A549 treated with dexamethasone at 1 μM for 4 hours (cell line): ENCODE measurements at places on chromosomes 2 and 18. TPM values are rescaled to one million over a fixed set of nuclear protein-coding genes. Genes with fewer than 3 reads are reported as not detected.

CACNB4 gene
- 0.14 to 0.36 TPM (median 0.19 TPM) in 5 replicates for total RNA-seq

QPCT gene
- 20.1 to 22.8 TPM (median 21.9 TPM) in 5 replicates for total RNA-seq

GALR1 gene
- not detected in 5 replicates for total RNA-seq

TUBA3E gene
- 4.4 to 6.3 TPM (median 5.5 TPM) in 5 replicates for total RNA-seq

FAP gene
- 0.08 TPM in 1 of 5 replicates, not detected in the others for total RNA-seq

SPATA3 gene
- total RNA-seq: not detected in 5 replicates

ENOSF1 gene
- 18.9 to 26.6 TPM (median 23.9 TPM) in 5 replicates for total RNA-seq

STEAP3 gene
- 42.0 to 55.6 TPM (median 53.7 TPM) in 5 replicates for total RNA-seq

PPP4R1 gene
- 36.2 to 47.7 TPM (median 41.8 TPM) in 5 replicates for total RNA-seq

EVX2 gene
- total RNA-seq: not detected in 5 replicates

CCDC150 gene
- total RNA-seq: 3.0 to 4.9 TPM (median 4.5 TPM) in 5 replicates

SPC25 gene
- 16.6 to 19.7 TPM (median 18.6 TPM) in 5 replicates for total RNA-seq

C2orf72 gene
- total RNA-seq: 5.9 to 8.1 TPM (median 6.6 TPM) in 5 replicates

ATOH8 gene
- total RNA-seq: 14.5 to 19.7 TPM (median 17.9 TPM) in 5 replicates

DNAH7 gene
- total RNA-seq: 0.79 to 2.1 TPM (median 1.0 TPM) in 5 replicates

CRACDL gene
- 2.7 to 6.0 TPM (median 4.7 TPM) in 5 replicates for total RNA-seq

PRKAG3 gene
- 0.04 TPM in 1 of 5 replicates, not detected in the others for total RNA-seq

NEUROD1 gene
- not detected in 5 replicates for total RNA-seq

FIGN gene
- 1.3 to 3.0 TPM (median 2.7 TPM) in 5 replicates for total RNA-seq

IRS1 gene
- total RNA-seq: 9.5 to 15.0 TPM (median 14.9 TPM) in 5 replicates

CNRIP1 gene
- total RNA-seq: 1.4 to 2.3 TPM (median 1.7 TPM) in 5 replicates

CAPN13 gene
- 0.06 to 0.22 TPM (median 0.12 TPM) in 4 of 5 replicates, not detected in the other for total RNA-seq

CHRND gene
- 0.07 to 0.09 TPM in 2 of 5 replicates, not detected in the others for total RNA-seq

C2orf66 gene
- 0.05 TPM in 1 of 5 replicates, not detected in the others for total RNA-seq

GAD1 gene
- 0.13 to 0.47 TPM (median 0.32 TPM) in 5 replicates for total RNA-seq

KLHL41 gene
- total RNA-seq: 0.11 to 0.21 TPM (median 0.16 TPM) in 5 replicates

LAMA1 gene
- total RNA-seq: 0.01 to 0.21 TPM (median 0.09 TPM) in 5 replicates

ASB18 gene
- total RNA-seq: not detected in 5 replicates

SCYGR4 gene
- not detected in 5 replicates for total RNA-seq

TNFRSF11A gene
- 5.1 to 10.2 TPM (median 8.3 TPM) in 5 replicates for total RNA-seq

DPP4 gene
- 0.98 to 1.4 TPM (median 1.2 TPM) in 5 replicates for total RNA-seq

CYTIP gene
- total RNA-seq: 0.04 to 0.25 TPM (median 0.05 TPM) in 3 of 5 replicates, not detected in the others

ANKRD30BL gene
- total RNA-seq: not detected in 5 replicates

IMPACT gene
- total RNA-seq: 11.2 to 16.2 TPM (median 14.8 TPM) in 5 replicates

NPAS2 gene
- total RNA-seq: 48.6 to 106 TPM (median 94.3 TPM) in 5 replicates

NPHP1 gene
- total RNA-seq: 6.1 to 8.2 TPM (median 6.5 TPM) in 5 replicates

HOXD9 gene
- total RNA-seq: 0.82 to 1.4 TPM (median 0.93 TPM) in 5 replicates

STPG4 gene
- 0.07 TPM in 1 of 5 replicates, not detected in the others for total RNA-seq

ABCG5 gene
- total RNA-seq: 0.03 TPM in 1 of 5 replicates, not detected in the others

HOXD12 gene
- not detected in 5 replicates for total RNA-seq

DSC3 gene
- 1.4 to 2.0 TPM (median 1.7 TPM) in 5 replicates for total RNA-seq

DTNA gene
- total RNA-seq: 0.05 to 0.35 TPM (median 0.16 TPM) in 4 of 5 replicates, not detected in the other

TBR1 gene
- 0.01 to 0.09 TPM (median 0.04 TPM) in 4 of 5 replicates, not detected in the other for total RNA-seq

ASPRV1 gene
- total RNA-seq: 0.18 to 0.44 TPM (median 0.30 TPM) in 5 replicates

CRYGD gene
- total RNA-seq: not detected in 5 replicates

KCTD1 gene
- total RNA-seq: 32.9 to 44.0 TPM (median 40.8 TPM) in 5 replicates

CTAGE1 gene
- not detected in 5 replicates for total RNA-seq

ACOXL gene
- total RNA-seq: not detected in 5 replicates

G6PC2 gene
- total RNA-seq: not detected in 5 replicates

ERMN gene
- not detected in 5 replicates for total RNA-seq

CGREF1 gene
- 7.2 to 8.1 TPM (median 7.8 TPM) in 5 replicates for total RNA-seq

PRSS56 gene
- 0.08 to 0.16 TPM (median 0.12 TPM) in 4 of 5 replicates, not detected in the other for total RNA-seq

UGT1A4 gene
- 0.07 TPM in 1 of 5 replicates, not detected in the others for total RNA-seq

DSG2 gene
- total RNA-seq: 45.6 to 69.2 TPM (median 64.0 TPM) in 5 replicates

NT5DC4 gene
- 0.05 TPM in 1 of 5 replicates, not detected in the others for total RNA-seq

RFX8 gene
- total RNA-seq: not detected in 5 replicates

LHCGR gene
- not detected in 5 replicates for total RNA-seq

CCDC74A gene
- total RNA-seq: 10.8 to 15.5 TPM (median 13.9 TPM) in 5 replicates

MEP1B gene
- total RNA-seq: 0.05 to 0.09 TPM (median 0.08 TPM) in 3 of 5 replicates, not detected in the others
